ENCODE measurements at places on chromosomes 1 and 21. TPM values are rescaled to one million over a fixed set of nuclear protein-coding genes. Genes with fewer than 3 reads are reported as not detected.

DNA sequence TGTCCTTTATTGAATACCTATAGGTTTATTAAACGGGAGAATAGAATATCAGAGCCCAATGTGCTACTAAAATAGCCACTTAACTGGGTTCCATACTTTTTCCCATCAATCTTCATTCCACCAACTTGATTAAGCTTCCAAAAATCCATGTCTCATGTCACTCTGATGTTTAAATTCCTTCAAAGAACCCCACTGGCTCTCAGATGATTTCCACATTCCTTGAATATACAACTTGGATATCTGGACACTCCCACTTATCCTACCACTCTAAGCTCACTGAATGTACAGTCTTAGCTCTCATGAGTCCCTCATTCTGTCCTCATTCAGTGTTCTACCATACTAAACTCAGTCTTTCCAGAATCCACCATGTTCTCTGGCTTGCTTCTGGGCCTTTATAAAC is 21.1 kb downstream of the COL11A1 start:
- DNase-seq, result no peak

- DNase-seq, result no peak
Observed at GRCh38 chr1:110433803-110434202, 17.1 kb upstream of the PROK1 start.

DNA sequence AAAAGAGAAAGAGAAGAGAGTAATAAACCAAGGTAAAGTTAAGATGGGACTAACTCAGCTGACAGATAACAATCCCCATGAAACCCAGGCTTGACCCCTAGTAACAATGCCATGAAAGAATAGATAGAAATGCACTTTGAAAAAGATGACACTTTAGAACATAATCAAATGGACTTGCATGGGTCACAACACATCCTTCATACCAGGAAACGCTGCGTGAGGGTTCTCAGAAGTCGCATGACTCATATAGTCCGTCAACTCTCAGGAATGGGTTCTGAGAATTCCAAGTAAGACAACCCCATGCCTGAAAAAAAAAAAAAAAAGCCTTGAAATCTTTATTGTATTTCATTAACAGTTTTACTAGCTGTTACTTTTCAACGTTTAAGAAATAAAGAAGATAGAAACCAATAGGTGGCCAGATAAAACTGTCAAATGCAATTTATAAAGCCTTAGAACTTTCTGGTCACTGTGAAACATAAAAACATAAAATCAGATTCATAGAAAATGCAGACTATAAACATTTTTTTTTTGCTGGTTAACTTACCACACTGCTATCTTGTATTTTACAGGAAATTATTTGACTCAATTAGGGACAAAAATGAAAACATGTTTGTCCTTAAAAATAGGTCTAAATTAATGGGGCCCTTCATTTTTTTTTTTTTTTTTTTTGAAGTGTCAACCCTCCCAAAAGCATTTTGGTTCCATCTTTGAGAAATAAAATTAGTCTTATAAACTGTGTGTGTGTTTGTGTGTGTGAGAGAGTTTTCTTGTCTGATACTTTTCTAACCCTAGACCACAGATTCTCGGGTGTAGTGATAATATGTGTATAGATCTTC is 202.1 kb downstream of the NCAM2 start:
- DNase-seq, result peak; percentile 5

GRCh38 chr1:42206164-42206563 is 41.6 kb upstream of the GUCA2A start:
- no peak for DNase-seq

DNA sequence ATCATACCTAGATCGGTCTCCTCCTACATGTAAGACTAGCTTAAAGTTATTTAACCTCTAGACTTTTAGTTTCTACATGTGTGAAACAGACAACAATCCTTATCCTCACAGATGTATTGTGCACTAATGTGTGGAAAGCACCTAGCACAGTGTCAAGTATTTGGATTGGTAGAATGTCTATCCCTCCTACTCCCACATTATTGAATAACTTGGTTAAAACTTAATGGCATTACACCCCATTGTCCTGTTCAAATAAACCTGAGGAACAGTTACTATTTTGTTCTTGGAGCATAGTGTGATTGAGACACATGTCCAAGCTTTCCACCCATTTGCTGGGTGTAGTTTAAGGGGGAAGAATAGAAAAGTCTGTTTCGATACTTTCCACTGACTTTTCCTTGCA is 208.8 kb upstream of the JUN start:
- DNase-seq, result no peak

DNA sequence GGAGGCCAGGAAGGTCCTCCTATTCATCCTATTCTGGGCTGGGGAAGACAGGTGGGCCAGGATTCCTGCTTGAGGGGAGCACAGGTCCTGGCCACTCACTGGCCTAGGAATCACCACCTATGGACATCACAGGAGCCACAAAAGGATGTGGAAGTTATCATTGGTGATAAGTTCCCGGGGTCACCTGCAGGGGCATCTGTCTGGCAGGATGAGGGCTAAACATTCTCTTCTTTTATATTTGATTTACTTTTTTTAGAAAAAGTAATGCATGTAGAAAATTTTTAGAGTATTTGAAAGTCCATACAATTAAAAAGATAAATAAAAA is 33.2 kb upstream of the KIAA0040 start:
- no peak for DNase-seq

DNA sequence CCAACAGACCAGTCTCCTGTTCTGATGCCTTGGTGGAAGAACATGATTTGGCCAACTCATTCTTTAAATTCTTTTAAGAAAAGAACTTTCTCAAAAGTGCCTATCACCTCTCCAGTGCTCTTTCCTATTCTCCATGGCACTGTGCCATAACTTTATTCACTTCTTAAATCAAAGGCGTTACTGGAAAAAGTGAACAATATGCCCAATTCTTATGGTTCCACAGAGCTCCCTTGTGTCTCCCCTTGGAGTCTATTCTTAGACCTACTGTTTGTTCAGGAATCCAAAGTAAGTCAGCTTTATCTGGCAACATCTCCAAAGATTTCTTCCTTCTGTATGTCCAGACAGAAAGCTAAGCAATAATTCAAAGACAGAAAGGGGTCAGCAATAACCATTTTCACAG is 111.9 kb upstream of the MAGI3 start:
- no peak for DNase-seq

GRCh38 chr1:109474697-109475096 is 8.4 kb downstream of the SYPL2 start:
- no peak for DNase-seq

- DNase-seq, result no peak
Observed at GRCh38 chr21:45421846-45422775, 17.1 kb downstream of the COL18A1 start.

- DNase-seq, result no peak
Observed at GRCh38 chr1:74731399-74732052, 1.3 kb downstream of the CRYZ start.

GRCh38 chr1:47898133-47898845 is 98.9 kb downstream of the TRABD2B start:
- no peak for DNase-seq

DNA sequence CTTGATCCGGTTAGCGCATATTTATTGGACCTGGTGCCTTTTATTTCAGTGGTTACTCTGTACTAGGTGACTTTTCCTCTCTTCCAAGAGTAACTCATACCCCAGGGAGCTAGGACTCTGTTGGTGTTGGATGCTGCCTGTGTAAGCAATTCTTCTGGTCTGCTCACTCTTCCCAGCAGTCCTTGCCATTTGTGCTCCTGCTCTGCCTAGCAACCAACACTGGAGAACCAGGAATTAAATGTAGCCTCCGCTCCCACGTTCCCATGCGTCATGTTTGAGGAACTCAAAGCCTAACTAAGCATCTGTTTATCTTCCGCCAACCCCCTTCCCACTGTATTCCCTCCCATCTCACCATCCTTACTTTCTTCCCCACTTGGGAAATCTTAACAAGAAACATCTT is 65.7 kb upstream of the RAVER2 start:
- DNase-seq, result no peak

GRCh38 chr1:58778385-58779000 is 5.4 kb downstream of the JUN start:
- no peak for DNase-seq

GRCh38 chr1:70945251-70945650 is 102.4 kb downstream of the PTGER3 start:
- DNase-seq, result no peak

- no peak for DNase-seq
Observed at GRCh38 chr1:184028854-184029623, 8.5 kb downstream of the COLGALT2 start.

- DNase-seq, result no peak
Observed at GRCh38 chr21:21806711-21807597, 808.7 kb downstream of the NCAM2 start.

DNA sequence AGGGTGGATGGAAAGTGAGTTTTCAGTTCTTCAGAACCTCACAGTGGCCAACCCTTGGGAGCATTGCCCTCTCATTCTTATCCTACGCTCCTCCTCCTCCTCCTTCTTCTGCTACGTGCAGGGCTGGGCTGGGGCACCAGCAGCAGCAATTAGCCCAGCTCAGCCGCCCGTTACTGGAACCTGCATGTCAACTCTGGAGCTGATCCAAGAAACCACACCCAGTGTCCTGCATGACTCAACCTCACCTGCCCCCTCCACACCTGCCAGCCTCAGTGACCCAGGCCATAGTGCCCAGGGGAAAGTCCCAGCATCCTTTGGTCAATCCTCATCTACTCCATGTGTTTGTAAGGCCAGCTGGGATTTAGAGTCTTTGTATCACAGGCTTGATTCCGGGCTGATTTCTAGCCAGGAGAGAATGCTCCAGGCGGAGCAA is 12.6 kb downstream of the ELF3 start:
- no peak for DNase-seq

DNA sequence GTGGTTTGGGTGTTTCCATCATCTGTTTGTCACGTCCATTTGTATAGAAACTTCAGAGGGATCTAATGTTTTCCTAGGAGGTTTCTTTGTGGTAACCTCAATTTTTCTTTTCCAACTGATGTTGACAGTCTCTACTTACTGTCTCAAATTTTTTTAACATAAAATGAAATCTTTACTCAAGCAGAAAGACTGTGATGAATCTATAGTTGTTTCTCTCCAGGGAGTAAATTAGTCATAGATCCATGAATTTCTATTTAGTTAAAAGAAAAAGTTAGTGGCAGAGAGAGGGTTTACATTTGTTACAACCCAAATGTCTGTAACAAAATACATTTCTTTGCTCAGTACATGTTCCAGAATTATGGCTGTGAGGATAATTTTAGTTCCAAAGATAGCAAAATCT is 161.6 kb downstream of the DISP1 start:
- no peak for DNase-seq

DNA sequence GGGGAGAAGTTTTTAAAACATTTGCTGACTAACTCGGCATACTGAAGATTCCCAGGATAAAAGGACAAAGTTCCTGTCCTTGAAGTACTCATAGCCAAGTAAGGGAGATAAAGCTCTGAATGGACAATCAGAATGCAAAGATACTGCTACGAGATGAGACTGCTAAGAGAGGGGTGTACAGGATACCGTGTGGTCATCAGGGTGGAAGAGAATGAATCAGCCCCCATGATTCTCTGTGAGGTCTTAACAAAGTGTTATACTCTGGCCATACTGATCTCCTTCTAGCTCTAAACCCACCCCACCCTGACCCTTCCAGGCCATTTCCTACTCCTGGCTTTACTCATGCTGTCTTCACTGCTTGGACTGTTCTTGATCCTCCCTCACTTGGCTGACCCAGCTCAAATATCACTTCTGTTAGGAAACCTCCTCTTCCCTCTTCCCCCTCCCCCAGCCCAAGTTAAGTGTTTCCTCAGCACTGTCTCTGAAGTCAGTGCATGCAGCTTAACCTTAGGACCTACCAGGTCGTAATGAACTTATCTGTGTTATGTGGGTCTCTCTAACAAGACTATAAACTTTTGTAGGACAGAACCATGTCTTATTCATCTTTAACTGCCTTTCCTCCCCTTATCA is 15.8 kb upstream of the MAGOH start:
- DNase-seq, result no peak

- no peak for DNase-seq
Observed at GRCh38 chr1:247401310-247402119, 14.5 kb upstream of the NLRP3 start.

DNA sequence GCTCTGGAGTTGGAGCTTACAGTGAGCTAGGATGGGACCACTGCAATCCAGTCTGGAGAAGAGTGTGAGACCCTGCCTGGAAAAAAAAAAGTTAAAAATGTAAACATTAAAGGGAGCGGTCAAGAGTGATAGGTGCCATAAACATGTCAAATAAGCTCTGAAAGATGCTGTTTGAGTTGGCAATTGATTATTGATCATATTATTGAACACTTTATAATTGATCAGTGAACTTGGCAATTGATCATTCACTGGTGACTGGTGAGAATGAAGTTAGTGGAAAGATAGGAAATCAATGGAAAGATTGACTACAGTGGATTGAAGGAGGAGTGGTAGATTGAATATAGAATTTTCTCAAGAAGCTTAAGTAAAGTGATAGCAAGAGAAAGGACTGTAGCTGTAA is 64.3 kb upstream of the MPC2 start:
- no peak for DNase-seq

DNA sequence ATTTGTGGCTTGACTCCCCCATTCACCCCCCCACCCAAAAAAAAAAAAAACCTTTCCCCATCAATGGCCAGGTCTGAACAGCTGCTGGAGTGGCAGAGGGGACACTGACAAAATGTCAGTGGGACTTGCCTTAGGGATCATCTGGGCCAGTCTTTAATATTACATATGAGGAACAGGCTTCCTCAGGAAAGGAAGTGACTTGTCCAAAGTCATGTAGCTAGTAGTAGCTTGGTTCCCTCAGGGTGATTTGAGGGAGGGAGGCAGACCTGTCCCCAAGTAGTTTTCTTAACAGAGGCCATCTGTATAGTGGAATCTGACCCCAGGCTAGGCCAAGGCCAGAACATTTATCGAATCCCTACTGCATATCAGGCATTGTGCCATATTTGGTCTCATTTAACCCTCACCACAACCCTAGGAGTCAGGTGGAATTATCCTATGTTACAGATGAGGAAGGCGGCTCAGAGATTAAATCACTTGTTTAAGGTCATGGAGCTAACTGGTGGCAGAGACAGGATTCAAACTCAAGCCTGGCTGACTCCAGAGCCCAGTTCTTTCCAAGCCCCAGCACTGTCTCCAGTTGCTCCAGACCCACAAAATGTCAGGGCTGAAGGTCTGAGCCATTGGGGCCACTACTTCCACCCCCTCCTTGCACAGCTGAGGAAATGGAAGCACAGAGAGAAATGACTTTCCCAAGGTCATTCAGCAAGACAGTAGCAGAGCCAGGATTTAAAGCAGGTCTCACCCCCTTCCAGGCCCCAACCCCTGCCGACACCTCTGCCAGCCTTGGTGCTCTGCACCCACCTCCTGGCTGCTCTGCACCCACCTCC is 10.4 kb downstream of the ZBTB7B start:
- no peak for DNase-seq

GRCh38 chr1:198584163-198584562 is 43.7 kb upstream of the ATP6V1G3 start:
- DNase-seq, result no peak

The TP73 gene
- 0.20 TPM for total RNA-seq

The S100A7 gene
- not detected for total RNA-seq

The ZSWIM5 gene
- total RNA-seq, result 0.15 TPM

The OR2L2 gene
- not detected for total RNA-seq

The HSPB7 gene
- not detected for total RNA-seq

The NPHS2 gene
- not detected for total RNA-seq

The VN1R5 gene
- not detected for total RNA-seq

The PDC gene
- total RNA-seq, result not detected

The GRHL3 gene
- total RNA-seq, result 0.26 TPM

The PRELP gene
- not detected for total RNA-seq

The UBQLN4 gene
- total RNA-seq, result 27.1 TPM

The UTS2 gene
- total RNA-seq, result not detected

The SPRR2F gene
- not detected for total RNA-seq

The NID1 gene
- 0.10 TPM for total RNA-seq

The FMO4 gene
- total RNA-seq, result 2.1 TPM

The EBNA1BP2 gene
- total RNA-seq, result 88.0 TPM

The MYBPH gene
- not detected for total RNA-seq

All from activated naive CD4-positive, alpha-beta T cell treated with anti-CD3 and anti-CD28 coated beads for 36 hours (primary cell).